ENCODE measurements at places on chromosomes 12 and 14.

- DNase-seq, result no peak
Measured at GRCh38 chr12:123860377-123860776, 98.3 kb downstream of the DNAH10 start.

GRCh38 chr14:20675669-20676068 lies 8.7 kb upstream of the RNASE4 start:
- no peak for DNase-seq

DNA sequence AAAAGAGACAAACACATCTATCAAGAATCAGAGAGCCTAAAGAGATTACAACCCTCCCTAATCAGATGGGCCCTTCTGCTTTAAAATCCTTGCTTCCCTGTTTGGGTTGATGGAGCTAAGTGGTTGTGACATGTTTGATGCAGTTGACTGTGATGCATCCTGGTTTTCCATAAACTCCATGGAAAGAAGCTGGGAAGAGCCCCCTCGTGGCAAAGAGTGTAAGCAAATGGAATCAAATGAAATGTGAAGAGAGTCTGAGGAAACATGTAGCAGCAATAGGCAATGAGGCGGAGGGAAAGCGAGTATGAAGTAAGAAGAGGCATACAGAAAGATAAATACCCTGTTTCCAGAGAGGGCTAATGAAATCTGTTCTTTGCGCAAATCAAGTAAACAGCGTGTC lies 70.4 kb upstream of the SLCO1C1 start:
- DNase-seq, result no peak

GRCh38 chr12:120247621-120248030 lies 17.9 kb downstream of the PXN start:
- DNase-seq, result no peak

DNA sequence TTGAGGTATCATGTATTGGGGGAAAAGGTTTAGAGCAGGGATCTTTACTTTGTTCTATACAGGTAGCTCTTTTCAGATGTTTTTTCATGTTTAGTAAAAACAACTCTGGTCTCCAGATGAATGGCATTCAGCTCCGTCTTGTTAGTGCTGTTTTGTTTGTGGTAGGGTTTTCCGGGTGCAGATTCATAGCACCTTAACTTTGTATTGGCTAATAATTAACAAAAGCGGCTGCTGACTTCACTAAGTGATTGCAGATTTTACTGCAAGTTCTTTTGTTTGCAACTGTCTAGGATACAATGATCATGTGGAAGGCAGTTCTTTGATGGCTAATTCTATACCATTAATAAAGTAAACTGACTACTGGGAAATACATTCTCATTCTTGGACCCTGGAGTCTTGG lies 32.2 kb upstream of the BHLHE41 start:
- no peak for DNase-seq

GRCh38 chr12:123286652-123287373 lies 15.2 kb upstream of the CDK2AP1 start:
- DNase-seq, result no peak

GRCh38 chr12:6824901-6825381 lies 3.3 kb upstream of the P3H3 start:
- DNase-seq, result no peak

Data from activated naive CD4-positive, alpha-beta T cell (primary cell).